ENCODE measurements at places on chromosomes 7 and 10. TPM values are rescaled to one million over a fixed set of nuclear protein-coding genes. Genes with fewer than 3 reads are reported as not detected.

Gene SPDYE2
- total RNA-seq = not detected

Gene CALML5
- not detected for total RNA-seq

Gene FAM13C
- total RNA-seq = 0.93 TPM

Gene GHRHR
- total RNA-seq = not detected

Gene MTERF1
- 16.5 TPM for total RNA-seq
